ENCODE measurements at places on chromosomes 3 and 15.
A peak's percentile ranks its signal among the peaks of the same experiment; 100 is the strongest.

DNA sequence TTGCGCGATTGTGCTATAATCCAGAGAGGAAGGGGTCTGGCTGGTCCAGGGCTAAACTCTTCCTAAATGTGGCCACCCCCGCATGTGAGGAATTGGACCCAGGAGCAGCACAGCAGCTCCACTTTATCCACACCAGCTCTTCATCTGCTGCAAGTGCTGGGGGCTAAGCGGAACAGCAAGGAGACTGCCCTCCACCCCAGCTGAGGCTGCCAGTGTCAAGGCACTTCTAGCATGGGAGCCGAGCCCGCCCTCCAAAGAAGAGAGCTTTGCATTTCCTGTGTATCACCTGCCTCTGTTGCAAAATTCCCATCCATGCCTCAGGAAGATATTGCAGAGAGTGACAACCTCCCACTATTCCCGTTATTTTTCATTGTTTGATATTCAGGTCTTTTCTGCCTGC, 333.6 kb downstream of the ARRDC4 start:
- no peak for DNase-seq

- no peak for DNase-seq
These were observed 89.5 kb downstream of the FGF12 start for GRCh38 chr3:192637803-192638202.

DNA sequence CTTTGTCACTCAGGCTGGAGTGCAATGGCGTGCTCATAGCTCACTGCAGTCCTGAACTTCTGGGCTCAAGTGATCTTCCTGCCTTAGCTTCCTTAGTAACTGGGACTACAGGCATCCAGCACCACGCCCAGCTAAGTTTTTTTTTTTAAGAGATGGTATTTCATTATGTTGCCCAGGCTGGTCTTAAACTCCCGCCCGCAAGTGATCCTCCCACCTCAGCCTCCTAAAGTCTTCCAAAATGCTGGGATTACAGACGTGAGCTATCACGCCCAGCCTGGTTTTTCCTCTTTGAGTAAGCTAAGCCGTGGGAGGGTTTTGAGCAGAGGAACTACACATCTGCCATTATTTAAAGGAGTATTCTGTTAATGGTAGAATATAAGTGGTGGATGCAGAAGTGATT, 7.4 kb upstream of the LRRFIP2 start:
- no peak for DNase-seq

DNA sequence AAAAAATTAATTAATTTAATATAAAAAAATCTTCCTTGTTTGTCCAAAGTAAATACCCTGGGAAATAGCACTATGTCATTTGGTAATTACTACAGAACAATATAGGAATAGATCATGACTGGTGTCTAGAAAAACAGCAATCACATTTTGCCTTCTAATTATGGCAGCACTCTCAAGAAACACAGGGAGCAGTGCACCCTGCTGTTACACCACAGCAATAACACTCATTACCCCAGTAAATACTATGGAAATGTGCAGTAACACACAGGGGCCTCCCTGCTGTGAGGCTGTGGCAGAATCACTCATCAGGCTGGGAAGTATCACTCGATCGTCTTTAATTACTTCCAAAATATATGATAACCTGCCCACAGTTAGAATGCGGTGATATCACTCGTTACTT, 646.0 kb downstream of the TUSC7 start:
- no peak for DNase-seq

GRCh38 chr3:54146506-54147239, 24.3 kb downstream of the CACNA2D3 start:
- DNase-seq, result no peak

DNA sequence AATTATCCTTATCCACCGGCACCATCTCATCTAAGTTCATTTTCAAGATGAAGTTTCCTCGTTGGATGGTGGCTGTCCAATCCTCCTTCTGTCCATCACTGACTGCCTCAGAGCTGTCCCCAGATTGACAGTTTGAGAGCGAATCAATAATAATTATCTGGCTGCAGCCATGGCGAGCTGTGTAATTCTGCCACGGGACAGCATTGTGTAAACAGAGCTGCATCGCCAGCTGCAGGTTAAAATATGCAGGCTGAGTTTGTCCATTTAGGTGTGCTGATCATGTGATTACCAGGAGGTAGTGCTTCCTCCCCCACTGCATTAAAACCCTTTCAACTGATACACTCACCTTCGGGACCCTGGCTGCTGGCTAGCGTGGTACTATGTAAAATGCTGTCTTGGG, 461.9 kb upstream of the ONECUT1 start:
- DNase-seq, result no peak

DNA sequence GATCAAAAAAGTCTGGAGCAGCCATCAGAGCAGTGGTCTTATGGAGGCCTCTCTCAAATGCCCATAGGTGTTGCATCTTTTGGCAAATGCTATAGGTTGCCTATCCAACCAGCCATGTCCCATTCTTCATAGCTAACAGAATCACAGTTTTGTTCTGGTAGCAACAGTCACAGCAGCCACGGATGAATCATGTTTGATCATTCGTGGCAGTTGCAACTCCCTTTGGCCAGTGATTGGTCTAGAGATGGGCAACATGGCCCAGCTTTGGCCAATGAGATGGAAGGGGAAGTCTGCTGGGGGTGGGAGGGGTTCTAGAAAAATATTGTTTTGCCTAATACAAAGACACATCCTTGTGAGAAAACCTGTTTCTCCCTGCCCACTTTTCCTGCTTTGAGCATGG, 50.3 kb upstream of the PPP2R3A start:
- no peak for DNase-seq

GRCh38 chr3:122962149-122962548, 65.4 kb downstream of the SEMA5B start:
- peak; percentile 15 for DNase-seq

- DNase-seq, result no peak
These were observed 146.6 kb upstream of the ARHGEF26 start for GRCh38 chr3:153974614-153975013.

- no peak for DNase-seq
These were observed 777 bp upstream of the SLC51A start for GRCh38 chr3:196215493-196216020.

DNA sequence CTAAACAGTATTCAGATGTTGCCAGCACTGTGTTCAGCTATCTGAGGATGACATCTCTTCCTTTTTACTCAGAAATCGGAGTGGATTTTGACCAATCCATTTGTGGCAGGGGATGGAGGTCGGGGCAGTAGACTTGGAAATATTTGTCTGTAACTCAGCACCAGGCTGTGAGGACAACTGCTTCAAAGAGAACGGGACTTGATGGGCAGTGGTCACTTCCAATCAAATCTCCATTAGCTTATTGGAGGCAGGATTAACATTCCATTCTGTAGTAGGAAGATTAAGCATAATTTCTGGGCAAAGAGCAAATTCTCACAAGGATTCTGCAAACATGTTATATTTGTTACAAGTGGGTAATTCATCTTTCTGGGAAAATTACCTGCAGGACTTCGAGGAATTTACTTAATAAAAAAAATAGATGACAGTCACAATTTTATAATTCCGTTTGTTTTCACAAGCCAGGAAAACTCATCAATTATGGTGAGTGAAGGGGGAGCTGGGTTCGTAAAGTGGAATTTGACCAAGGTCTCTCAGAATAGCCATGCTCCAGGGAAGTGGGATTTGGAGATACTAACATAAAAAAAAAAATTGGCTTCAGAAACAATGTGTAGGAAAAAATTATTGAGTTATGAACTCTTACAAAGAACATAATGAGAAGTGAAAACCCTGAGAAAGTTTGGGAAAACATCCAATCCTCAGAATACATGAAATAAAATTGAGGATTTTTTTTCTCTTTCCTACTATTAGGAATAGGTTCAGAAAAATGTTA, 18.1 kb downstream of the CRABP1 start:
- no peak for DNase-seq

- DNase-seq, result no peak
These were observed 75.6 kb downstream of the APBA2 start for GRCh38 chr15:28961391-28961790.

DNA sequence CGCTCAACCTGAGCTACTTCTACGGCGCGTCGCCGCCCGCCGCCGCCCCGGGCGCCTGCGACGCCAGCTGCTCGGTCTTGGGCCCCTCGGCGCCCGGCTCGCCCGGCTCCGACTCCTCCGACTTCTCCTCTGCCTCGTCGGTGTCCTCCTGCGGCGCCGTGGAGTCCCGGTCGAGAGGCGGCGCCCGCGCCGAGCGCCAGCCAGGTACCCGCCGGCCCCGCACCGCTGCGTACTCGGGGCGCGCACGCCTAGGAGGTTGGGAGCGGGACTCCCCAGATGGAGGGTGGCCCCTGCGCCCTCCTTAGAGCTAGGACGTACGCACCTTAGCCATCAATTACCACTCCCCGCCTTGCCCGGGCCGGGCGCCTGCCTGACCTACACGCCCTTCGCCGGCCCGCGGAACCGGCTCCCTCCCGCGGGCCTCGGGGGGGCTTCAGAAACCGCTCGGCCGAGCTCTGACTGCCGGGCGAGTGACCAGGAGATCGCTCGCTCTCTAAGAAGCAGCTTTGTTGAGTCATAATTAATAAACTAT, 466 bp downstream of the NFKBIZ start:
- no peak for DNase-seq

- DNase-seq, result no peak
These were observed 120.3 kb upstream of the SUCLG2 start for GRCh38 chr3:67774676-67775075.

DNA sequence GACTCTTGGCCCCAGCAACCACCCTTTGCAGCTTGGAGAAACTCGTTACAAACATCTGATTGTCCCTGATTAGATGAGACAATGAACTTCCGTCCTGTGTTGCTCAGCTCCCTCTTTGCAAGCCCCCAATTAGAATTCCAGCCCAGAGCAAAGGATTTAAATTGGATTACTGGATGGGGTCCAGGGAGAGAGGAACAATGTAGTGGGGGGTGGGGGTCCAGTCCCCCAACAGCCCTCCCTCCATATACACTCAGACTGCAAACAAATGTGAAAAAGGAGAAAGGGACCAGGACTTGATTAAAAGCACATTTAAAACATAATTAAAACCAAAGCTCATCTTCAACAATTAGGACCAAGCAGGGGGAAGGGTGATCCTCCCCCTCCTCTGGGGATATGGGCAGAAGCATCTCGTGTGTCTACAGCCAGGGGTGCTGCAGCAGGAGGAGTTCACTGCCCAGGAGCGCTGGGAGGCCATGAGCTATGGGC, 71.7 kb upstream of the TMEM115 start:
- DNase-seq, result no peak

GRCh38 chr3:66370179-66370578, 130.6 kb downstream of the LRIG1 start:
- no peak for DNase-seq

DNA sequence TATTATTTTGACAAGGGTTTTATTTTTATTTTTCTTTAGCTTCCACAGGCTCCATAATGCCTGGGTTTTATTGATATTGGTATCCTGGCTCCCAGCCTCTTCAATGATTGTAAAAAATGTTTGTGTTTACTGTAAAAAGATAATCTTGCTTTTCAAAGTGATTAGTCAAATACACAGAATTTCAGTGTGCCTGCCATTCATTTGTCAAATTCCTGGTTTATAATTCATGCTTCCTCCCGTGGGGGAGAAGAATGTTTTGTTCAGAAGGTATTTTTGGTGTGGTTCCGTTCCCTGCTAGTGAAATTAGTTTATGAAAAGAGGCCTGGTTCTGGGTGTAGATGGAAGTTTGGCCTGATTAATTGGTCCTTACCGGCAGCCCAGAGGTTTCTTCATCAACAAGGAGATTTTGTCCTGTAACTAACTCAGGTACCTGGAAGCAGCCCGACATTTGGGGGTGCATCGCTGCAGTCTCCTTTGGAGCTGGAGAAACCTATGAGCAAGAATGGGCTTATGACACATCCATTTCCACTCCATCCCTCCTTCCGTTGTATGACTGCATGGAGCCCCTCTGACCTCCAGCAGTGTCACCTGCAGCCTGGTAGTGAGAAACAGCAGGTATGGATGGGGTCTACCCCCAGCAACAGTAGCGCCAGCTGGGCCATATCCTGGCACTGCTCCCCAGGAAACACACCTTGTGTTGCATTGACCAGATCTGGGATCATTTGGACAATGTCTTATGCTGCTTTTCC, 101.5 kb downstream of the PGPEP1L start:
- no peak for DNase-seq

DNA sequence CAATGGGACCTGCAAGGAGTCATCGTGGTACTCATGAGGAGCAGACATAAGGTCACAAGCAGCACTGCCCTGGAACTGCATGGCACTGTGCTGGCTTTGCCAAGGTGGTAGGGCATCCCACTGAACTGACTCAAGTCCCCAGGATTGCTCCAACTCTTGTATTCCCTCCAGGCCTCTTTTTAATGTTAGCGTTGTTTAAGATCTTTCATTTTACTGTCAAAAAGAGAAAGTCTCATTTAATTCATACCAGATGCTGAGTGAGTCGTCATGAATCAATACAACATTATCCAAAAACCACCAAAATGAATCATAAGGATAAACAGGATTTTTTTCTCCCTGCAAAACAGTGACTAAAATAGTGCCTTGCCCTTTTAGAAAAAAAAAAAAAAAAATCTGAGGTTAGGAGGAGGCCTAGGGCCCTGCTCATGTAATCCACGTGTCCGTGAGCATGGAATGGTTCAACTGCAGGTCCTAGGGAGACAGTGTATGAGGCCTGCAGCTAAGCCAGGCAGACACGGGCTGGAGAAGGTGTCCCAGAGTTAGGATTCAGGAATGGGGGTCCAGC, 36.7 kb upstream of the BLM start:
- DNase-seq, result no peak

DNA sequence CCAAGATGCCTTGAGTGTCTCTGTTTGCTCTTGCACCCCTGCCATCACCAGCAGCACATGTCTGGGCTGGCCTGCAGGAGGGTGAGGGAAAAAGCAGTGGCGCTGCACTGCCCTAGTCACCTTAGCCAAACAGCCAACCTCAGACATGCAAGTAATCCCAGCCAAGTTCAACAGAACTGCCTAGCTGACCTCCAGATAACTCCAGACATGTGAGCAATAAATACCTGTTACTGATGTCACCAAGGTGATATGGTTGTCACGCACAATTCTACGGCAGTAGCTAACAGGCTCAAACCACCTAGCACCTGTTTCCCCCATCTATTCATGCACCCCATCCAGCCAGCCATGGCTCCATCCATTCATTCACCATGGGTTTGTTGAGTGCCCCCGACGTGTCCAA, 99.9 kb downstream of the SRGAP3 start:
- no peak for DNase-seq

- DNase-seq, result peak; percentile 16
These were observed 58.4 kb downstream of the RGMA start for GRCh38 chr15:93030430-93031102.

DNA sequence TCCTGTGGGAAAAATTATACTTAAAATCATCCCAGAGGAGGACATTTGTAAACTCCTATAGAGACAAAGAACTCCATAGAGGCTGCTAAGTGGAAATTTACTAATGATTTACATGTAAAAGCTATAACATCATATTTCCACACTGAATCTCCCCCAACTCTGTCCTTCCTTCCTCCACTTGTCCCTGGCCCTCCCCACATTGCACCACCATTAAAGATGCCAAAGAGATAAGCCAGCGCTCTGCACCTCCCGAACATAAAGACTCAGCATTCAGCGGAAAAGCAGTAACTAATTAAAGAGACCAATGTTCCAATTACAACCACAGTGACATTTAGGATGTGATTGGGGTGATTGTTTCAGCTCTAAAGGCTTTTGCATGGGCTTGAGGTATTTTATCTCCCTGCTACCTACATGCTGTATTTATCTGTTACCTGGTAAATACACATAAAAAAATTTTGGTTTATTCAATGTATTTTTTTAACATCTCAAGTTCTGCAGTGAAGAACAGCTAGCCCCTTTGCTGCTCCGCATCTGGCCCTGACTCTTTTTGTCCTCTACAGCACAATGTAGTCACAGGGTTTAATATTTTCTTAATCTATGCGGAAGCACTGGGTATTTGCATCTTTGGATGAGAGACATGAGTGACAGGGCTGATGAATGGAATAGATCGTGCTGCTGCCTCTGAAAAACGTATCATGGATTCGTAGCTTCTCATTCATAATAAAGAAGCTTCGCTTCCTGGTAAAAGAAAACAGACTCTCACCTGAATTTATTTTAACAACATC, 35.3 kb upstream of the B3GNT5 start:
- DNase-seq, result no peak
